Activated CD4-positive, alpha-beta T cell treated with anti-CD3 and anti-CD28 coated beads, Interleukin-2, amount 50 U/mL, for 24 hours (primary cell): ENCODE measurements at places on chromosomes 2 and 18.

DNA sequence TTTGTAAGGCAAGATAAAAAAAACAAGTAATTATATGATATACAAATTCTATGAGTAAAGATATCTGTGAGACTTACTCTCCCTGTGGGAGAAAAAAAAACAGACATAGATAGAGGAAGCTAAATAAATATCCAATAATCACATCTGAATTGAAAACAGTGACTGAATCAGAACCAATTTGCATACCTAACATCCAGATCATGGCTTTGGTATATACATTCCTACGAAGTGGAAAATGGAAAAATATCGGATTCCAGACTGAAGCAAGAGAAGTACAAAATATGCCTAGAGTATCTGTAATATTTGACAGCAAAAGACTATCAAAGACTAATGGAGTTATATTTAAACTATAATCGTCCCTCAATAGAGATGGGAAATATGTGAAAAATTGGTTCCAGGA lies 1108.1 kb upstream of the CHAC2 start:
- no peak for DNase-seq

DNA sequence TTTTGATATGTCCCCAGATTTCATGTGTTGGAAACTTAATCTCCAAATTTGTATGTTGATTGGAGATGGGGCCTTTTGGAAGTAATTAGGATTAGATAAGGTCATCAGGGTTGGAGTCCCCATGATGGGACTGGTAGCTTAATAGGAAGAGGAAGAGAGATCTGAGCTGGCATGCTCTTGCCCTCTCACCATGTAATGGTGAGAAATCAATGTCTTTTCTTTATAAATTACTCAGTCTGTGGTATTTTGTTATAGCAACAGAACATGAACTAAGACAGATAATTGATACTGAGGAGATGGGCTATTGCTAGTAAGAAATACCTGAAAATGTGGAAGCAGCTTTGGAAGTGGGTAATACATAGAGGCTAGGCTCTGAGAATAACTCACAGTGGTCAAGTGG lies 48.0 kb downstream of the CDC42EP3 start:
- DNase-seq = no peak

GRCh38 chr2:142966284-142966683 lies 88.8 kb downstream of the KYNU start:
- no peak for DNase-seq

DNA sequence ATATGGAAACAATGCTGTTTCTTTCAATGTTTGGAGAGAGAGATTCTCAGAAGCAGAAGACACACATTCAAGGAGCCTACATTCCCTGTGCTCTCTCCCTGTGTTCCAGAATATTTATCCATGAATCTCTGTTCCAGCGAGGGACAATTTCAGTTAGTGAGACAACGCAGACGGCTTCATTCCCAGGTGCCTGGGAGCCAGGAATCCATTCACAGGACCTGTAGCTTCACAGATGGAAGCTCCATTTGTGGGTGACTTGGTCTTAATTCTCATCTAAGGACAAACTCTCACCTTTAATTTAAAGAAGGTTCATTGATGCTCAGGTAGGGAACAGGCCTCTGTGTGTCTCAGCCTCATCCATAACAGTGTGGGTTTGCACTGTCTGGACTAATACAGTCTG lies 1156.6 kb downstream of the RPIA start:
- DNase-seq = no peak

- DNase-seq = no peak
Measured at GRCh38 chr18:79629606-79630005, 50.0 kb upstream of the CTDP1 start.

GRCh38 chr18:9708434-9709303 lies 568 bp downstream of the RAB31 start:
- DNase-seq = no peak

- DNase-seq = no peak
Measured at GRCh38 chr2:120391911-120392665, 46.2 kb downstream of the INHBB start.

DNA sequence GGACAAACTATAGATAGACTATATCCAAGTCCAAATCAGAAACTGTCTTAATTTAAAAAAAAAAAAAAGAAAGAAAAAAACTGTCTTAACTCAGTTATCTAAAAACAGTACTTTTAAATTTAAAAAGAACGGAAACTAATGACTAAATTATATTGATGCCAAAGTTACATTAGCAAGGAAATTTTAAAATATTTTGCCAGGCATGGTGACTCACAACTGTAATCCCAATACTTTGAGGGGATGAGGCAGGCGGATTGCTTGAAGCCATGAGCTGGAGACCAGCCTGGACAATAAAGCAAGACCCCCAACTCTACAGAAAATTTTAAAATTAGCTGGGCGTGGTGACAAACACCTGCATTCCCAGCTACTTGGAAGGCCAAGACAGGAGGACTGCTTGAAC lies 30.9 kb downstream of the MEMO1 start:
- no peak for DNase-seq

DNA sequence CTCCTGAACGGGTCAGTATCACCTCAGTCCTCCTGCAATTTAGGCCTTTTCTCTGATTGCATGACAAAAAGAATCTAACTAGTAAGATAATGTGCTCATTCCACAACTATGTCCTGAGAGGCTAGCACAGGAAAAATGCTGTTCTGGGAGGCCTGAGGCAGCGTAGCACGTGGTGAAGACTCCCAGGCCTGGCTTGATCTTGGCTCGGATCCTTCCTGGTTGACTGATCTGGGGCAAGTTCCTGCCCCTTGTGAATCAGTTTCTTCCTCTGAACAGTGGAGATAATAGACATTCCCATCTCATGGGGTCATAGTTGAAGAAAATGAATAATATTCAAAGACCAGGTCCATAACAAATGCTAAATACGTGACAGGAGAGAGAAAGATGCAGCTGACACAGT lies 12.3 kb downstream of the FBLN7 start:
- DNase-seq = no peak

- no peak for DNase-seq
Measured at GRCh38 chr2:134365356-134365755, 111.5 kb downstream of the MGAT5 start.

DNA sequence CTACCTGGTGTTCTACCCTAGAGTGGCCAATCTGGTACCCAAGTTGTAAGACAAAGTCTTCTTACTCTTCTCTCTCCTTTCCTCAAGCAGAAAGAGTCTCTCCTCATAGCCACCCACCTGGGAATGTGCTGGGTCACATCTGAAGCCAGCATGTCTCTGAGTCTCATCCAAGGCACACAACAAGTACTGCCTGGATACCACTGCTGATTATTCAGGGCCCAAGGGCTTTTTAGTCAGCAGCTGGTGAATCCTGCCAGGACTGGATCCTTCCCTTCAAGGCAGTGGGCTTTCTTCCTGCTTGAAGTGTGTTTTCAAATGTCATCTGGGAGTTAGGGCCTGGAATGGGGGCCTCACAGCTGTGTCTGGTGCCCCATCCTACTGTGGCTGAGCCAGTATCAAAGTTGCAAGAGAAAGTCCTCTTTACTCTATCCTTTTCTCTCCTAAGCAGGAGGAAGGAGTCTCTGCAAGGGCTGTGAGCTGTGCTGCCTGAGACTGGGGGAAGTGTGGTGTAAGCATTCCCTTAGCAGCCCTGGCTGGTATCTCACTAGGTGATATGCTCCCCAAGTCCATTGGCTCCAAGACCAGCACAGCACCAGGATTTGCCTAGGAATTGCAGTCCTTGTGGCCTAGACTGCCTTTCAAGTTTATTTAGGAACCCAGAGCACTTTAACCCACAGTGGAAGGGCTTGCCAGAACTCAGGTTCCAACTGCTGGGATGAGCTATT lies 27.2 kb downstream of the OXER1 start:
- DNase-seq = no peak

GRCh38 chr2:162579986-162580385 lies 236.1 kb downstream of the GCA start:
- DNase-seq = no peak

DNA sequence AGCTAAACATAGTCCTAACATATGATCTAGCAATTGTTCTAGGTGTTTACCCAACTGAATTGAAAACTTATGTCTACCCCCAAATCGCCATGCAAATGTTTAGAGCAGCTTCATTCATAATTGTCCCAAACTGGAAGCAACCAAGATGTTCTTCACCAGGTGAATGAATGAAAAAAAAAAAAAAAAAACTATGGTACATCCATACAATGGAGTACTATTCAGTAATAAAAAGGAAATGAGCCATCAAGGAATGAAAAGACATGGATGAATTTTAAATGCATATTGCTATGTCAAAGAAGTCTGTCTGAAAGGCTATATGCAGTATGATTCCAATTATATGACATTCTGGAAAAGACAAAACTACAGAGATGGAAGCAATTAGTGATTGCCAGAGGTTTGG lies 98.6 kb upstream of the ITPRID2 start:
- DNase-seq = no peak

DNA sequence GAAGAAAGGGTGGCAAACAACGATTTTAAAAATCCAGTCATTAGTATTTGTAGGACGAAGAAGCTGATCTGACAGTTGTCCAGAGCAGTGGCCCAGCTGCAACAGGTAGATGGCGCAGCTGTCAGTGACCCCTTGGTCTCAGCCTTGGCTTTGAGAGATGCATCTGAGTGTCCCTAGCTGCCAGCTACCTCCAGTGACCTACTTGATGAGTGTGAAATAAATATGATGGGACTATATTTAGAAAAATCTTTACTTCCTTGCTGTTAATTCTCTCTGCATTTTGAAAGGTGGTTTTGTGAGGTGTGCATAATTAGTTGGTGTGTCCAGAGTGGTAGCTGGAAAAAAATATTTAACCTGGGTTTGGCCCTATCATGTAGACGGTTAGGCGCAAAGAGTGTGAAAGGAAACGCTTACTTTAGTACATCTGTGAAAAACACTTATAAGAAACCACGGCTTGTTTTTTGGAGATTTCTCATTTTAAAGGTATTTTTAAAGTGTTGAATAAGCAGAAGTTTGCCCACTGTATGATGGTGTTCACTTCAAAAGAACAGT lies 963 bp downstream of the INPP1 start:
- DNase-seq = no peak

GRCh38 chr2:96874198-96874831 lies 4.4 kb upstream of the SEMA4C start:
- DNase-seq = no peak

GRCh38 chr18:11512096-11513025 lies 97.0 kb upstream of the SLC35G4 start:
- DNase-seq = no peak
